ENCODE measurements at places on chromosomes 7 and 10.

GRCh38 chr7:4255336-4255735, 426.8 kb upstream of the FOXK1 start:
- no peak for DNase-seq

DNA sequence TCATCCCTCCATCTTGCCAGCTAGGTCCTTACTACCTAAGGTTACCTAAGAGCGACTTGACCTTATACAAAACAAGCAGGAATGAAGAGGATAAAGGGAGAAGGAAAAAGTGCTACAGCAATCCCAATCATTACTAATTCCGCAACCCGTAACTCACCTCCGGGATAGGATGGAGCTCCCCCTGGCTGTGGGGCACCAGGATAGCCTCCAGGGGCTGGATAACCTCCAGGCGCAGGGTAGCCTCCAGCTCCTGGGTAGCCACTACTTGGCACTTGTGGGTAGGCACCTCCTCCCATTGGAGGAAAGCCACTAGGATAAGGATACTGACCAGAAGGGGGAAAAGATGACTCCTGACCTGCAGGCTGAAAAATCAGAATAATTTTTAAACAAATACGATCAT, 15.8 kb downstream of the ANXA7 start:
- no peak for DNase-seq

- no peak for DNase-seq
These were observed 13.8 kb downstream of the LRRN3 start for GRCh38 chr7:111104710-111105109.

DNA sequence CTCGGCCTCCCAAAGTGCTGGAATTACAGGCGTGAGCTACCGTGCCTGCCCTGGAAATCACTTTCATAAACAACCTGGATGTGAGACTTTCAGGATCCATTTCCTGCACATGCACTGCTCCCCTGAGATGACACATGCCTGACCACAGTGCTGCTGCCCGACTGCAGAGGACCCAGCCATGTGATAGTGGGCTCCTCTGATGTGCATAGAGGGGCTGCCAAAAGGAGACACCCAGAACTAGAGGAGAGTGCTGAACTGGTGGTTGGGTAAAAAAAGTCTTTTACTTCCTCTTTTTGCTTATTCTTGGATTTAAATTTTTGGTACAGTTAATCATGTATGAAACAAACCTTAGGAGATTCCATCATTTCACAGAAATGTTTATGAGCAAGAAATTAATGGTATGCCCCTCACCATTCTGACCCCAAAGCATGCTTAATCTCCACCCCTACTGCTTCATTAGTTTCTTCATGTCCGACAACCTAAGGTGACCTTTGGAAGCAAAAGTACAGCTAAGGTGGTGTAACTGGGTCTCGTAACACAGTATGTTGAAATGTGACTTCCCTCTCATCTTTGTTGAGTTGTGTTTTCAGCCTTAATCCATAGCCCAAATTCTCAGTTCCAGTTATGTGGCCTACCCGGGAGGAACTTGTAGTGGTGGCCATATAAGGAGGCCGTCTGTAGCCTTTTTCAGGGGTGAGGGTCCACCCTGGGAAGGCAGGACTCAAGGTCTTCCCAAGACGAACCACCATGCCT, 111.1 kb downstream of the RNF216 start:
- no peak for DNase-seq

- DNase-seq: no peak
These were observed 8.7 kb upstream of the IL6 start for GRCh38 chr7:22718200-22718711.

DNA sequence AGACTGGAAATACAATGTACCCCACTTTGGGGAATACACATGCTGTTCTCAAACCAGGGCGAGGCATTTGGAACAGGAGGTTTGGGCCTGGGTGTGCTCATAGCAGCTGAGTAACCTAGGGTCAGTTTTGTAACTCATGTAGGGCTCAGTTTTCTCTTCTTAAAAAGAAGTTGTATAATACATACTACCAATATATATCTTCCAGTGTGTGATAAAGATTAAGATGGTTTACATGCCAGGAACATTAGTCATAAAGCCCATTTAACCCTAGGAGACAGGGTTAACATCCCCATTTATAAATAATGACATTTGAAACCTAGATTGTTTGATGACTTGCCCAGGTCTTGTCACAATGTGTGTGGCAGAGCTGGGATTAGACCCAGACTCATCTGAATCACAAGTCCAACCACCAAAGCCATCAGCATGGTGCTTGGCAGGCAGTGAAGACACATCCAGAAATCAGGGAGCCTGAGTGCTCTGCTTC, 6.0 kb downstream of the AKR1B10 start:
- DNase-seq: no peak

DNA sequence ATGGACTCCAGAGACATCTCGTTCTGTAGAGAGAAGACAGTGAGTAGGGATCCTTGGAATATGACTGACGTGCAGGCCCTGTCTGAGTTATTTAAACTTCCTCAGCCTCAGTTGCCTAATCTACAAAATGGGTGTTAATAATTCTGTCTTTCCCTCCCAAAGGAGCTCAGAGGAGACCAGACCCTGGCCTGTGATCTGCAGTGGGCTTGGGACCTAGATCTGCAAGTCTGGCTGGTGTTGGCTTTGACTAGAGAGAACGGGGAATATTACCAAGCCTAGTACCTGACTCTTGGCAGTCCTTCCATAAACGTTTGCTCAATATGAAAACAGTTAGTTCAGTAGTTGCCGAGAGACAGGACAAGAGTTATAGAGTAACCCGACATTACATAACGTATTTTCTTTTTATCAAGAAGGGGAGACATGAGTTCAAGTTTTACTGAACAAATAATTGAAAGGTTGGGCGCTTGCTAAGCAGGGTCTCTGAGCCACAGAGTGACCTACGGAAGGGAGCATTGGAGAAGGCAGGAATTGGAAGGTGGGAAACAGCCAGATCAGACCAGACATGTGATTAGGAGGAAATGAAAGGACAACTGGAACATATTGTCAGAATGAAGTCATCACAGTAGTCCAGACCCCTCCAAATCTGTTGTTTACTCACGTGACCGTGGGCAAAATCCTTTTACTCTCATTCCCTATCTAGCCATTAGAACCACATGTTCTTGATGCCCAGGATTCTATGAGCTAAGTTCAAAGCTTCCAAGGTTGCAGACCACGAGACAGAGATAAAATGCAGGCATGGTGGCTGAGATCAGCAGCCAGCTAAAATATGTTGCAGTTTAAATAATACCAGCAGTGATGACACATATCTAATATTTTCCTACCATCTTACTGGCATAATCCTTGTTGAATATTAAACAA, 10.9 kb upstream of the CYP3A4 start:
- DNase-seq: no peak

DNA sequence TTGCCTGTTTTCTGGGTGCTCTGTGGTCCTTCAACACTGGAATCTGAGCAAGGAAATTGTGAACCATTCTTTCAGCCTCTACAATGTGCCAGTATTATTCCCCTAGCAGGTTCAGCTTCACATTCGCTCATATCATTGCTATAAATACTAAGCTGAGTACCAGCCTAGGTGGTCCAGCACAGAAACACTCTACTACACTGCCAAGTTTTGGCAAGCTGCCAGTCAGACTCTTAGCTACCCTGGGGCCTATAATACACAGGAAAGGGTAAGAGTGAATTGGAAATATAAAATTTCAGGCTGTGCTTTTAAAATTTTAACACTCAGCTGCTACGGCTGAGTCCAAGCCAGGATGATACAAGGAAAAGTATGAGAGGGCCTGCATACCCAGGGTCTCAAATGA, 49.9 kb upstream of the PPP1R3A start:
- no peak for DNase-seq

DNA sequence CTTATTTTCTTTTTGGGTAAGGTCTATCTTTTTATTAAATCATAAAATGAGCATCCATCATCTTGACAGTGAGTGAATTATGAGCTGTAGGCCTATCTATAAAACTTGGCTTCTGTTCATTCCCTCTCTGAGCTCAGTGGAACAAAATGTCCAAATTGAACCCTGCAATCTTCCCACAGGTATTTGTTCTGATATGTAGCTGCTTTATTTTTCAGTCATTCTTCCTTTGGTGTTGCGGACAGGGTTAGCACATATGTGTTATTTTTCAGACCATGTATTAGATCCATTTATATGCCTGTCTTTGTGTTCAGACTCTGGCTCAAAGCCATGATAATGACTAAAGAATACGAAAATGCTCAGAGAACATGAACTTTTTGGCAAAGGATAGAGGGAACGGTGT, 201.6 kb upstream of the KIAA1217 start:
- DNase-seq: no peak

GRCh38 chr7:135281363-135281949, 47.8 kb downstream of the STRA8 start:
- DNase-seq: peak; percentile 20

DNA sequence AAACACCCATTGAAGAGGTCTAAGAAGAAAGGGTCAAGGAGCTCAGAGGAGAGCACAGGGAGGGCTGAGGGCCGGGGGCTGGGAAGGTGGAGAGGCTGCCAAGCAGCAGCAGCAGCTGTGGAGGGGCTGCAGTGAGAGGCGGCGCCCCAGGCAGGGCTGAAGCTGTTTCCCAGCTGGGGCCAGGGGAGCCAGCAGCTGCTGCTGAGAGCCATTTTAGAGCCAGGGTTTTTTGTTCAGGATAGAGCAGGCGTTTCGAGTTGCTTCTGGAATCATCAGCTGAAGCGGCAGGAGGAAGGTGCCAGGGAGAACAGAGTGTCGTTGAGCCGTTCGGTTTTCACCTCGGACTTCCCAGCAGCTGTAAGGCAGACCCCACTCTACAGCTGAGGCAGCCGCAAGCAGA, 62.7 kb downstream of the LANCL2 start:
- DNase-seq: no peak

GRCh38 chr10:48302515-48303476, 3.7 kb upstream of the MAPK8 start:
- no peak for DNase-seq

- DNase-seq: no peak
These were observed 325.0 kb downstream of the PLXNA4 start for GRCh38 chr7:132251327-132251659.
